ENCODE measurements at places on chromosomes 16 and 17.

GRCh38 chr16:351804-352520, 561 bp downstream of the AXIN1 start:
- DNase-seq = peak; percentile 23

DNA sequence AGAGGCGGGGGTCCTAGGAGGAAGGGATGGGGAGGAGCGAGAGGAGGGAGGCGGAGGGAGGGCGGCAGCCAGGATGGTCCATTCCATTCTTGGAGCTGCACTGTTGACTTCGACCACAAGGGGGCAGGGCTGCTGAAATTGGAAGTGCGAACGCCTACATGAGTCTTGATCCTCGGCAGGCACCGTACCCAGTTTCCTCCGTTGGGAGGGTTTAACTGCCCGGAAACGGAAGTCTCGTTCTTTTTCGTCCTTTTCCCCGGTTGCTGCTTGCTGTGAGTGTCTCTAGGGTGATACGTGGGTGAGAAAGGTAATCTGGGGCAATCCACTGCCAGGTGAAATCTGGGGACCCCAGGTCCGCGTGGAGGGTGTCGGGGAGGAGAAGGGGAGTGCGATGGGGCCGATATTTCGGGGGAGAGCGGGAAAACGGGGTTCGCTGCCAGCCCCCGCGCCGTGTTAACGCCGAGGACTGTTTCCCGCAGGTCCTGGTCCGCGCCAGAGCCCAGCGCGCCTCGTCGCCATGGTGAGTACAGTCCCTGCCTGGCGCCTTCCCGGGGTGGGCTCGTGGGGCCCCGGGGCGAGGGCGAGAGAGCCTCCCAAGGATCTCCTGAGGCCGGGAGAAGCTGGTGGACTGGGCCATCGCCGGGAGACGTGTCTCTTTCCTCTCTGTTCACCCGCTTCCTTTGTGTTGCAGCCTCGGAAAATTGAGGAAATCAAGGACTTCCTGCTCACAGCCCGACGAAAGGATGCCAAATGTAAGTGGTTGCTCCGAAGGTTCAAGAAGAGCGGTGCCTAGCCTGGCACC, at the start of gene RPL38:
Gene RPL38, plus strand, starts transcription at position 240 of the 802 bp plus-strand sequence. Its CDS starts 278 bp downstream, at position 518.
- DNase-seq = peak; percentile 94

- no peak for DNase-seq
Measured at GRCh38 chr16:21190599-21190998, 20.8 kb downstream of the ZP2 start.

DNA sequence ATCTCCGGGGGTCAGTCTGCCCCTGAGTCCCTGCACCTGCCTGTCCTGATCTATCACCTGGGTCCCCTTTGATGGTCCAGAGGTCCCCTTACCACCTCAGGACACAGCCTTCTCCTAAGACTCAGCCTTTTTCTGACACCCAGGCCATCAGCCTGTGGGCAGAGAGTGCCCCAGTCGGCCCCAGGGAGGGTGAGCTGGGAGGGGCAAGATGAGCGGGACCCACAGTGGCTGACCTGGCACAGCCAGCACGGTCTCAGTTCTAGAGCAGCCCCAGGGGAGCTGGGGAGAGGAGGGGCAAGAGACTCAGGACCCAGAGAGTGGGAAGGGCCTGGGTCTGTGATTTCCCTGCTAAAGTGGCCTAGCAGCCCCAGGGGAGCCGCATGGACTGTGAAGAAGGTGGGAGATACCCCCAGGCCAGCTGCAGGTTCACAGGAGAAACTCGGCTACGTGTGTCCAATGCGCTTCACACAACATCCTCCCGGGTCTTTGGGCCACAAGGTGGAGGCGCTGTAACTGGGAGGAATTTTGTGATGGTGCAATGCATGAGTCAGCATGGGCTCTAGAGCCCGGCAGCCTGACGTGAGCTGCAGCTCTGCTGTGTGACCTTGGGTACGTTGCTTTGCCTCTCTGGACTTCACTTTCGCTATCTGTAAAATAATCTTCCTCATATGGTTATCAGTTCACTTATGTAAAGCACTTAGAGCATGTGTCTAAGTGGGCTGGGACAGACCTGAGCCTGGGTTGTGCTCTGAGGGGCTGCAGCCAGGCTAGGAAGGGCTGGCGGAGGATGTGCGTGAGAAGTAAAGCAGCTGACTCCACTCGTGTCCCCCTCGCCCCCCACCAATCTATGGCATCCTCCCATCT, 67.2 kb upstream of the LHX1 start:
- DNase-seq = no peak

DNA sequence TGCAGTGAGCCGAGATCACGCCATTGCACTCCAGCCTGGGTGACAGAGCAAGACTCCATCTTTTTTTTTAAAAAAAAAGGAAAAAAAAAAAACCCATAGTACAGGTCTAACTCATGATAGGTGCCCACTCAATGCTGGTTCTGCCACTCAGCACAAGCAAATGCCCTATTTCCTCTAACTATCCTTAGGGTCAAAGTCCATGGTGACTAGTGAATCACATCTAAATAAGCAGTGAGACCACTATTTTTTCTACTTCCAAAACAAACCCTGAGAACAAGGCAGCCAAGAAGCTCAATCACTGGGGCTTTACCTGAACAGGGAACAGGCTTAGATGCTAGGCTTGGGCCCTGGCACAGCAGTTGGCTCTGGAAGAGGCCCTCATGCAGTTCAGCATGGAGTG, 3.4 kb downstream of the BLTP2 start:
- no peak for DNase-seq

DNA sequence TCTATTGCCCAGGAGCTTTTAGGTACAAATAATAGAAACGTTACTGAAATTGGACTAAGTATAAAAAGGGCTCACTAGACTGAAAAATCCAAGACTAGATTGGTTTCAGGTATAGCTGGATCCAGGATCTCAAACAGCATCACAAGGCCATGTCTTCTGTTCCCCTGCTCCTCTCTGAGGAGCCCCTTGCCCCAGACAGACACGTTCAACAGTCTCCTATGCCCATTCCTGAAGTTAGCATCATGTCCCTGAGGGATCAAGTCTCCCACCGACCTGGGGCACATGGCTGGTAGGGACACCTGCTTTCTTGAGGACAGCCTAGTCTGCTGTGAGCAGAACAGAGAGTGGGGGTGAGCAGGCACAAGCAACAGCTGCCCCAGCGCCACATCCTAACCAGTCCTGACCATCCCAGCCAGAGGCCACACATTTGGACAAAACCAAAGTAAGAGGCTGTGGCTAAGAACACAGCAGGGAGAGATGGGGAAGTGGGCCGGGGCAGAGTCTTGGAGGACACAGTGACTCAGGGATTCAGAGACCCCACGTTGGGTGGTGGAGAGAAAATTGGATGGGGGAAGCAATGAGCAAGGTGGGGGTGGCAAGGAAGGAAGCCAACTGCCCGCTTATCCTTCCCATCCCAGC, 10.5 kb upstream of the MMP2 start:
- DNase-seq = no peak

DNA sequence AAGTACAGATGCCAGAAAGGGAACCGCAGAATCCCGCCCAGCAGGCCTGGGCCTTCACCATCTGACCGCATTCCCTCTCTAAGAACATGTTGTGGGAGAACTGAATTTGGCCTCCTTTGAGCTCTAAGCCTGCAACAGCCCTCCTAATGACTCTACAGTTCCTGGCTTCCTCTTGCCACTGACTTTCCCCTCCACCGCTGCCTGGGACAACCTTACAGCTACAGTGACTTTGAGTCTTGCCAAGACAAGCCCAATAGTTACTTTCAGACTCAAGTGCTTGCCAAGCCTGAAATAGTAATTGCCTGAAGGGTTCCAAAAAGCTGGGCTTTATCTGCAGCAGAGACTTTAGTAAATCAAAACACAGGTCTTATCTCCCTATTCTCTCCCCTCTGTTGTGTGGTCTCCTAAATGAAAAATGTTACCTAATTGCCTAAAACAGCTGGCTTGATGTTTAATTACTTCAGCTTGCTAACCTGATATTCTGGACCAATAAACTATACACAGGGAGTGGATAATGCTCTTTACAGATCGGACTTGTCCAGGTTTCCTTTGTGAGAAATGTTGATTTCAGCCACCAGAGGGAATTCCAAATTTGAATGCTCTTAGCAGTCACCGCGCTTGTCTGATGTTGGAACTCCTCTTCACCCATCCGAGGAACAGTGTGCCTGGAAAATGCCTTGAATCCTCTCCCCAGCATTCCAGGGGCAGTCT, 85.1 kb upstream of the TBX2 start:
- no peak for DNase-seq

GRCh38 chr17:5821803-5822202, 237.5 kb upstream of the NLRP1 start:
- no peak for DNase-seq

DNA sequence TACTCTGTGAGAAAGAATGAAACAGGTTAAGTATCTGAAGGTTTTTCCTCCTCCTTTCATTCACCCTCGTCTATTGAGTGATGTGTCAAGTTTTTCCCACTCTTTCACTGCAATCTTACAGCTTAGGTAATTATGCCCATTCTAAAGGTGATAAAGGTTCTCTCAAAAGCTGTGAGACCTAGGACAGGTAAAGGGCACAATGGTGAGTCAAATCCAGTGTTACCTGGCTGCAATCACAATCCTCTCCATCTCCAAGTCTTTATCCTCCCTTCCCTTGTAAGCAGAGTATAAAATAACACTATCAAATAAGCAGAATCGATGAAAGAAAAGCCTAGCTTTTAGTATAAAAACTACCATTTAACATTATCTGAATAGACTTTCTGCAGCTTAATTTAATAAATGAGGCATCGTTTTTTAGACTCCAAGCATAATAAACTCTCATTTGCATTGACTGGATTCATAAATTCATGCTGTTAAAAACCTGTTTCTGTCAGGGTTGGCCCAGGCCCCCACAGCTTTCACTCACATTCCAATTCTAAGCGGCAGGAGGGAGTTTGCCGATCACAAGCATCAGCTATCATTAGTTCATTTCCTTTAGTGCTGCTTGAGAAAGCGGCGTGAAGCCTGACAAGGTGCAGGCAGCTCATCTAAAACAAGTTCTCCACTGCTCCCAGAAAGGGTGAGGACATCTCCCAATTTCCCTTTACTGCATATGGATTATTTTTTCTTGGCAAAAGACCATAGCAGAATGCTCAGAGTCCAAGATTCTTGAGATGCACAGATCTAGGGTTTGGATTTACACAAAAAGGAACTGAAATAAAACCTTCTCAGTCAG, 67.8 kb downstream of the CDH8 start:
- no peak for DNase-seq

GRCh38 chr17:61312406-61313295, 87.0 kb upstream of the TBX2 start:
- no peak for DNase-seq

GRCh38 chr16:46972429-46973206, 856 bp downstream of the DNAJA2 start:
- DNase-seq = peak; percentile 41

GRCh38 chr17:70473049-70473448, 303.7 kb downstream of the KCNJ2 start:
- no peak for DNase-seq

DNA sequence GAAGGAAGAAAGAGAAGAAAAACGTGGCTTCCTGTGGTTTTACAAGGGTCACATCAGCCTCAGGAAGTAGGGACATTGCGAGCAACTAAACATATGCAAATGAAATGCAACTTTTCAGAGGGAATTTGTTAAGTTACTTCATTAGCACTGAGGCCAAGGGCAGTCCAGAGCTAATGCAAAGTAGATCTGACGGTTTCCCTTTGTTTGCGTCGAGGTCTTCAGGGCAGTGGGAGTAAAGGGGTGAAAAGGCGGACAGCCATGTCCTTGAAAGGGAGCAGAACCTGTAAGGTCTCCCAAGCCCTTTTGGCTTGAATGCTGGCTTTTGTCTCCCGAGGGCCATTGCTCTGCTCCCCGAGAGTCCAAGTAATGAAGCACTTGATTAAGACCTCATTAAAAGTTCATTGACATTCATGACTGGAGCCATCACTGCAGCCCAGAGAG, 85.0 kb downstream of the PMP22 start:
- DNase-seq = no peak

- no peak for DNase-seq
Measured at GRCh38 chr16:81166417-81167300, 70.5 kb upstream of the GCSH start.

DNA sequence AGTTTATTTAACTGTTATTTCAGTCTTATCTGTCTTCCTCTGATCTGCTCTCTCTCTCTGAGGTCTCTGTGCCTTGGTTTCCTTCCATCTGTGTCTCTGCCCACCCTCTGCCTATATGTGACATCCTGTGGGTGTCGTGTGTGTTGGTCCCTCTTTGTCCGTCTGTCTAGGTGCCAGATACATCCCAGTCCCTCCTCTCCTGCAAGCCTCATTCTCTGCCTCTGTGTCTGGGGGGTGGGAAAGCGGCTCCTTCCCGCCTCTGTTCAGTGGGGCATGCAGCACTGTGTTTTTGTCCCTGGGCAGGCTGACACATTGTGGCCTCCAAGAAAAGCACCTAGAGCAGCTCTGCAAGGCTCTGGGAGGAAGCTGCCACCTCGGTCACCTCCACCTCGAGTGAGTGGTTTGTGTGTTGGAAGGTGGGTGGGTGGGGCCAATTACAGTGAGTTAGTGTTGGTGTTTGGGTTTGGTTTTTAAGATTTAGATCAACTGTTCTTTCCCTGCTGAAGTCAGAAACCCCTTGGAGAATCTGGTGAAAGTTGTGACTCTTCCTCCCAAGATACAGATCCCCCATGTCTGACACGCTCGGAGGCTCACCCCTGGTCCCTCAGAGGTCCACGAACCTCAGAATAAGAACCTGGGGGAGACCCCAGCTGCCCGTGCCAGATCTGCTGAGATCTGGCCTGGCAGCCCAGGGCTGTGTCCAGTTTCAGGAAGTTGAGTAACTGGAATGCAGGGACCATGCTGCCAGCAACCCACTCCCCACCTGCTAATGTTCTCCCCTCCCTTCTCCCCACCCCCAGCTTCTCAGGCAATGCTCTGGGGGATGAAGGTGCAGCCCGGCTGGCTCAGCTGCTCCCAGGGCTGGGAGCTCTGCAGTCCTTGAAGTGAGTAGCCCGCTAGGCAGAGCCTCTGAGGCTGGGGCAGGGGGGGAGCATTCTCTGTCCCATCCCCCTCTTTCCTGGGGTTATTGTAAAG, 50.9 kb upstream of the CPNE2 start:
- peak; percentile 89 for DNase-seq

DNA sequence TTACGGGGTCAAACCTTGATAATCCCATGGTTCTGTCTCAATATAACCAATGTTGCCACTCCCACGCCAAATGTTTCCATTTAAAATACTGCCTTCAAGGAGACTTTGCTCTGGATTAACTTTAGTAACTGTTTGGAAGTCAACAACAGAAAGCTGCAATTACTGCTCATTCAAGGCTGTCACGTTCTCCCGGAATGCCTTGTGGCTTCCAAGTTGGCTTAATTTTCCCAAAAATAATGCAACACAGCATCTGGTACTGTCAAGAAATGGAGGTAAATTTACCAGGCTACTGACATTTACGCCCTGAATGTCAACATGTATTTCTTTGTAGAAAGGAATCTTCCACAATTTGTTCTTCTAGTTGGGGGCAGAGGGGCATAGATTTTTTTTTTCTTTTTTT, 38.2 kb downstream of the GPRC5B start:
- DNase-seq = no peak

GRCh38 chr17:41730479-41730878, 4.0 kb downstream of the HAP1 start:
- DNase-seq = no peak

GRCh38 chr17:60090417-60090816, 11.7 kb upstream of the HEATR6 start:
- no peak for DNase-seq

All from stimulated activated naive CD4-positive, alpha-beta T cell treated with Interleukin-2 at 50 U/mL for 16 hours (primary cell).